ENCODE measurements at places on chromosomes 5 and 9.
A peak's percentile ranks its signal among the peaks of the same experiment; 100 is the strongest.

DNA sequence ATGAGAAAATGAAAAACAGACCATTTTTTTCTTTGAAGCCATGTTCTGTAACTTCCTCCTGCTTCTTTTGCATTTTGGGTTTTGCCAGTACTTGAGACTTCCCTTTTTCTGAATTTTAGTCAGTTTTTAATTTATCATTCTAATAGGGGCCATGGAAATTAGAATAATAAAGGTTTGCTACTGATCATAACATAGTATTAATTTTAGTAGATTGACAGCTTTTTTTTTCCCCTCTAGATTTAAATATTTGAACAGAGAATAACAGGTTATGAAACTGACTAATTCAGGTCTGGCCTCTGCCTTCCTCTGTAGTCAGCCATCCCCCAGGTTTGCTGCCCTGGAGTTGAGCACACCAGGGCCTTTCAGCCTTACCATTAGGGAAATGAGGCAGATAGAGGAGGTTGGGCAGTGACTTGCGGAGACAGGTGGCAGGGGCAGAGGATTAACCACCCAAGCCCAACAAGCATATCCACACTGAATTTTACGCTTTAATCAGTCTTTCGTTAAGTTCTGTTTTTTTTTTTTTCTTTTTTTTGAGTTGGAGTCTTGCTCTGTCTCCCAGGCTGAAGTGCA, 80.1 kb upstream of the TNFAIP8 start:
- DNase-seq, result no peak

GRCh38 chr5:32285510-32286138, 27.1 kb downstream of the MTMR12 start:
- DNase-seq, result no peak

- DNase-seq, result no peak
Observed at GRCh38 chr9:19050637-19051591, 1.7 kb downstream of the RRAGA start.

DNA sequence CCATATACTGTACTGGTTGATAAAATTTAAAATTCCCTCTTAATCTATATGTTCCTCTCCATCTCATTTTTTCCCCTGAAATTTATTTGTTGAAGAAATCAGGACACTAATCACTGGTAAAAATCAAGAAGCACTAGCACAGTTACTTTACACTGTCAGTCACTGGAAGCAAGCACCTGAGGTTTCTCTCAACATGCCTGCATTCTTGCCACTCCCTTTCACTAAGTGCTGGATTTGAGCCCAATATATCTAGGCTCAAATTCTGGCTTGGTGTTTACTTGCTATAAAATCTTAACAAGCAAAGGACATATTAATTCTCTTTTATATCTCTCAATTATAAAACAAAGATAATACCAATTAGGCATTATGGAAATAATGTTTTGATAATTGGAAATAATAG, 58.6 kb downstream of the DIAPH1 start:
- DNase-seq, result no peak

DNA sequence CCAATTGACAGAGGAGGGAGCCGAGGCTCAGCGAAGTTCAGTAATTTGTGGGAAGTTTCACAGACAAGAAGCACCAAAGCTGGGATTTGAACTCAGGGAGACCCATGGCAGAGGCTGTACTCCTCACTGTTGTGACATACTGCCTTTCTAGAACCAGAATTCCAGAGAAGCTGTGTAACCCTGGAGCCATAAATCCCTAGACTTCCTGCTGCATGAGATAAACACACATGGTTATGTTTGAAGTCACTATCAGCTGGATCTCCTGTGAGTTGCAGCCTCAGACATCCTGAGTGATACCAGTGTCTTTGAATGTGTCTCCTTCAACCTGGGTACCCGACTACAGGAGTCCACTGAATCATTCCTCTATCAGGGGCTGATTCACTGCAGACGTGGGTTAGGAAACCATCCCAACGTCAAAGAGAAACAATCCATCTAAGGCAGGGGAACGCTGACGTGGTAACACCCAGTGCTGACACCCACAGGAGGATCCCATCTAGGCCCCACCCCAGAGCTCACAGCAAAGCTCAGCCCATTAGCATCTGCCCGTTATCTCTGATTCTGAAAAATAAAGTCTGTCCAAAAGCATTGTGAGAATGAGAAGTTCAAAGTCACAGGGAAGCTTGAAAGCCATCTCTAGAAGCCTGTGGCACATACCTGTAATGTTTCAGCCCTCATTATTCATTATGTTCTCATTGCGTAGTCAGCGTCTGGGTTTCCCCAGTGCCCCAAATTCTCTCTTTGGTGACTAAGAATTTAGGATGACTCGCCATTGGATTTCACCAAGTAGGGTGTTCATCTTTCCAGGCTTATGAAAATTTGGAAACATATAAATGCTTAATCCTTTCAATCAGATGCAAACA, 36.3 kb upstream of the BASP1 start:
- DNase-seq, result no peak

- DNase-seq, result no peak
Observed at GRCh38 chr5:166499447-166500240, 1791.8 kb upstream of the WWC1 start.

GRCh38 chr5:35856765-35857351, at the start of gene IL7R:
TSS of gene IL7R (plus strand) at chr5:35856891. CDS start at chr5:35856978, 87 bp downstream.
- DNase-seq, result no peak

GRCh38 chr5:107428303-107428813, 242.4 kb downstream of the EFNA5 start:
- no peak for DNase-seq

DNA sequence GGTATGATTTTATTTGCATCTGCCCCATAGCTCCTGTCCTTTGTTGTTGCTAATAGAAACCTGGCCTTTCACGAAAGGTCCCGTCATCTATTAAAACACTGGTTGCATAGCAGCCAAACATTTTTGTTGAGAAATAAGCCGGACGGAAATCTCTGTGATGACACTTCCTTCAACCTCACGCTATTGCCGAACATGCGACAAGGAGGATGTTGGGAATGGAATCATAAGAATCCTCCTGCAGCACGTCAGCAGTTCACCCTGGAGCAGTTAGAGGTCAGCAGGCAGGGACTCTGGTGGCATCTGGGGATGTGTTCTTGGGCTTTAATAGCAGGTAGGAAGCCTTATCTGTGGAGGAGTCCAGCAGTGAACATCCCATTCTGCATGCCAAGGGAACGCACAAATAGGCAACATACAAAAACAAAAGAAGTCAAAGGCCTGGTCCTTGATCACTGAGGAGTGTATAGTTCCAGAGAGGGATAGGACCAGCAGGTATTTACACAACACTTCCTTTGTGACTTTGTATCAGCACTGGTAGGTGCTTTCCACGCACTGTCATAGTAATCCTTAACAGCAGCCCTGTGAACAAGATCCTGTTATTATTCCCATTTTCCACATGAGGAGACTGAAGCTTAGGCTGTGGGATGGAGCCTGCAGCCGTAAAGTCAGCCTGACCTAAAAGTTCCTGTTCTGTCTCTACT, 33.4 kb downstream of the ARHGAP26 start:
- no peak for DNase-seq

- DNase-seq, result no peak
Observed at GRCh38 chr5:33317271-33317670, 123.5 kb upstream of the TARS1 start.

DNA sequence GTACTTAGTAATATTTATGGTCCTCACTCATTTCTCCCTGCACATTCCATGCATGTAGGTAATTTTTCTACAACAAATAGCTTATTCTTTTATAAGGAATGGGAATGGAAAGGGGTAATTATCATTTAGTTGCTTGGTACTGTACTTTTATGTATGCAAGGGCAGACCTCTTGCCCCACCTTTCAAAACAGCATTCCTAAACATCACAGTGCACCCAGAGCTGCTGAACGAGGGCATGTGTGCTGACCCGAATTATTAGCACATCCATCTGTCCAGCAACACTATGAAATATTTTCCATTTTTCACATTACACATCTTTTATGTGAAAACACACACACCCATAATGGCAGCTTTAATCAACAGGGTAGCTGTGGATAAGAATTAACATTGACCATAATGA, 228.6 kb upstream of the ARRDC3 start:
- DNase-seq, result no peak

DNA sequence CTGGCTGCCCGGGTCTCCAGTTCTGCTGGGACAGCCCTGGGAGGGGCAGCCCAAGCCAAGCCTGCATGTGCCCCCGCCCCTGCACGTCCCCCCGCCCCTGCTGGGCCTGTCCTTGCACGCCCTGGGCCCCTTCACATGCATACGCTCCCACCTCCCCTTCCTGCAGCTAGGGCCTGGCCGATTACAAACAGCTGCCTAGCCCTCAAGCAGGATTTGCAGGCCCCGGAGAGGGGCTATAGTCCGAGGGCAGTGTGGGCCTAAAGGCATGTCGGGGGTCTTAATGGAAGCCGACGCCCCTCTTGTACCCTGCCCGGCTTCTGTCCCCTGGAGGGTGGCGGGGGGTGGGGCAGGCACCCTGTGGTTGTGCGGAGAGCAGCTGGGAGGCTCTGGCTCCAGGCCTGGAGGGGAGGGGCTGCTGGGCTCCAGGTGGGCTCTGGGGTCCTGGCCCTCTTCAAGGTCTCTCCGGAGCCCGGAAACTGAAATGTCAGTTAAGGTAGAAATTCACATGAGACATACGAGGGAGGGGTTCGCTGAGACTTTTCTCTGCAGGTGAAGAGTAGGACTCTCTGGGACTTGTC, 16.9 kb downstream of the COL5A1 start:
- no peak for DNase-seq

GRCh38 chr5:54073131-54073530, 237.2 kb downstream of the ARL15 start:
- DNase-seq, result no peak

DNA sequence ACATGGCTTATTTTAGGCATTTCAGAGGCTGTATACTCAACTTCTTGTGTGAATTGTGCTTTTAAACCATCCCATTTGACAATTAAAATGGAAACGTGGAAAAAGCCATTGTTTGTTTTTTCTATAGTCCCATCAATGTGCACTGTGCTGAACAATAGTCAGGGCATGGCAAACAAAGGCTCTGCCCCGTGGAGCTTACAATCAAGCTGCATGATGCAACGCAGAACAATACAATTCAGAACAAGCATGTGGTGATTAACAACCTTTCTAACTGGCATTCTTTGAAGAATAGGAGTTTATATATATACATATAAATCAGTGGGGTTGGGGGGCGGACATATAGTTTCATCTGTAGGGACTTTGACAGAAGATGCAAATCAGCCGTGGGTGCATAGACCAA, 2125.4 kb upstream of the WWC1 start:
- no peak for DNase-seq

DNA sequence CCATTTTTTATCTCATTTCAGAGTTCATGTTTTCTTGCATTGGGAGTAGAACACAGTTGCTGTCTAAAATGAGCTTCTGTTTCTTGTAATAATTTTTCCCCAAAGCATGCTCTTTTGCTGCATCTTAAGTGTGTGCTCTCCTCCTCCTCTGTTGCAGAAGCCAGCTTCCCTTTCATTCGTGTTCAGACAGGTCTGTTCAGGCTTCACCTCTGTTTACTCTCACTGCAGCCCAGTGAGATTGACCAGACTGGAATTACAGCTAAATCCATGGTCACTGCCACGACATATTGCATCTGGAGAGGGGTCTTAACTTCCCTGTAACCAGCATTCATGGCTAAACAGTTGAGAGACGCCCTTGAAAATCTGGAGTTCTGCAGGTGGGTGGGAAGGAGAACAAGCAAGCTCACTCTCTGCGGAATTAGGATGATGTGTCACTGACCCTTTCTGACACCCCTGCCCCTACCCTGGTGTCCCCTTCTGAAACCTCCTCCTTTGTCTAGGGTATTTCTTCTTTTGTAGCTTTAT, 223.2 kb downstream of the FSTL4 start:
- no peak for DNase-seq

GRCh38 chr9:93963969-93964368, 8.8 kb upstream of the BARX1 start:
- DNase-seq, result no peak

DNA sequence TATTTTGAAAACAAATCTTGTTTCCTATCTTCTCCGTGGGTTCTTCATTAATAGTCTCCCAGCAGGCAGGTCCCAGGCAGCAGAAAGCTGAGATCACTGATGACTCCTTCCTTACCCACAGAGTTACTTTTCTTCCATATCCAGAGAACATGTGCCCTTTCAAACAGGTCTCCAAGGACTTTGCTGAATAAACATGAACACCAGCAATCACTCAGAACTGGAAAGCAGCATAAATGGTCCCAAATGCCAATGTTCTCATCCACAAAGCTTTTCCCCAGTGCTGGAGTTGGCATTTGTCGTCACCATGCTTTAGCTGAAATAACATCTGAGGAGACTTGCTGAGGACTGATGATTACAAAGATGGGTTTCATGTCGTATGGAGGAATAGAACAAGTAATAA, 134.0 kb downstream of the YIPF5 start:
- no peak for DNase-seq

DNA sequence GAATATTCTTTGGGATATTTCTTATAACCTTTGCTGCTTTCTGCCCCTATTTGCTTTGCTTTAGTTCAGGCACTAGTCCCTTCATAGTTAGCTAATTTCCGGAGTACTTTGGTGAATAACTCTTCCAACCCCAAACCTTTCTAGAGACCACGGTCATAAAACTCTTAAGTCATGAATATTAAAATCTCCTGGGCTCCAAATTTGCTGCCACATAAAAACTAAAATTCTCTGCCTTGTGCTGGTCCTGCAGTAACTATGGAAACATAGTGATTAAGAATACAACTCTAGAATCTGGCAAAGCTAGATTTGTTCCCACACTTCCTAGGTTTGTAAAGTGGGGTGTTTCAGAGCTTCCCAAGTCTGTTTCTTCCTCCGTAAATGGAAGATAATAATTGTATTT, 10.0 kb upstream of the ACTBL2 start:
- DNase-seq, result no peak

GRCh38 chr5:131263648-131264450, at the start of gene CDC42SE2:
TSS of gene CDC42SE2 (plus strand) at chr5:131264053. CDS start at chr5:131359494, 95,441 bp downstream.
- DNase-seq, result peak; percentile 47

DNA sequence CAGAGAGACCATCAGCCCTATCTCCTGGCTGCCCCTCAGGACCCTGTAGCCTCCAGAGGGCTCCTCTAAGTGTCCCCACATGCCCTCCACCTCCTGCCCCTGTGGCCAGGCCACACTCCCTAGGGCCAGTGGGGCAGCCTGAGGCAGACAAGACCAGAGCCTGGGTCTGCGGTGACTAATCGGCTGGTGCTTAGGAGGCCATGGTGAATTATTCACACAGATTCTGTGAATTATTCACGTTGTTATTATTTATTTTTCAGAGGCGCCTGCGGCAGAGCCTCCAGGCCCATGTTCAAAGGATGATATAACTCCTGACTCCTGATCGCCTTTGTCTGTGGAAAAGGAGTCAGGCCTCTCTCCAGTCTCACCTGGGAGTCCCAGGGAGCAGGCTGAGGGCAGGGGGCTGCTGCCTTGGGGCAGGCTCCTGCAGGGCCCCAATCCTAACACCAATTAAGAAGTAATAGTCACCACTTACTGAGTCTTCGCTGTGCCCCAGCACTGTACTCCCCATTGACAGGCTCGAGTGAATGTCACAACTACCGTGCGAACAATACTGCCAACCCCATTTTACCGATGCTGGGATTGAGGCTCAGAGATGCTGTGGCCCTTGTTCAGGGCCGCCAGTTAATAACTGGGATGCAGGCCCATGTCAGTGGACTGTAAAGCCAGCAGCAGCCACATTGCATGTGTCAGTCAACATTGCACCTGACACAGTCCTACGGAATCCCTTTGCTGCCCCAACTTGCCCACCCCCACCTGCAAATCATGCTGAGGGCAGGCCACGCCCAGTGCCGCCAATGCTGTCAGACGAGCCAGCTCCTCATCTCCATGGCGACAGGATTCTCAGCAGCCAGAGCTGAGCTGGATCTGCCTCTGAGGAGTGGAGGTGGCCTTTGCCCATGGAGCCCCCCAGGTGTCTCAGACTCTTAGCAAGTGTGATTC, 94.9 kb downstream of the PCDH1 start:
- DNase-seq, result no peak

- no peak for DNase-seq
Observed at GRCh38 chr5:110853267-110853666, 114.5 kb downstream of the SLC25A46 start.

All from amygdala (tissue), 56 donors.